ENCODE measurements at places on chromosomes 2 and 18.

GRCh38 chr18:42038936-42039335, 83.9 kb downstream of the PIK3C3 start:
- no peak for DNase-seq

- DNase-seq: no peak
Measured at GRCh38 chr2:128438586-128438985, 119.9 kb upstream of the HS6ST1 start.

GRCh38 chr18:43012951-43013350, 102.5 kb downstream of the RIT2 start:
- no peak for DNase-seq

DNA sequence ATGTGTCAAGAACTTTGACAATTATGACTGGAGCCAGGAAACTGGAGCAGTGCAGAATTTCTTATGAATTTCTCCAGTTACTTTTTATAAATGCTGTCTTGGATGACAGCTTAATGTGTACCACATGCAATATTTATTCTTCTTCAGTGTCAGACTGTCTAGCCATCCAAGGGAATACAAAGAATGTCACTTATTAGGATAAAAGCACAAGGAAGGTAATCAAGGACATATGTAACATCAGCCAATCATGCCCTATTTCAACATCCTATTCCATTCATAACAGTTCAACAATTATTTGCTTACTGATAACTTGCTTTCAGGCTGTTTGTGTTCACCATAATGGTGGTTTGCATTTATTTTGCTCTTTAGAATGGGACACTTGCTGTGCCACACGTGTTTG, 139.8 kb downstream of the OLA1 start:
- no peak for DNase-seq

DNA sequence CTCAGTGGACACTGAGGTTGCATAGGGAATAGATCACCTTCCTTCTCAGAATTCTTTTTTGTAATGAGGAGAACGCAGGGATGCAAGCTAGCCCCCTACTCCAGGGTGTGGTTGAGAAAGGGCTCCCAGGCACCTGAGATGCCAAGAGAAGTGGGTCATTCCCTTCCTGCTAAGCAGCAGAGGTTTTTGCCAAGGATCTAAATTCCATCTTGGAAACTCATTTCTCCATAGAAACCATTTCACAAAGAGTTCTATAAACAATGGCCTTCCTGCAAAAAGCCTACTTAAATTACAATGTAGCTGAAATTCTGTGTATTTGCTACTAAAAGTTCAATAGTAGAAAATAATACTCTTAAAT, 3.7 kb upstream of the PPP3R1 start:
- no peak for DNase-seq

All from activated gamma-delta T cell treated with anti-CD3 and anti-CD28 coated beads, Interleukin-2, amount 50 U/mL, for 16 hours (primary cell).